ENCODE measurements at places on chromosomes 12 and 14.

- DNase-seq, result no peak
Observed at GRCh38 chr12:65343801-65344200, 65.3 kb downstream of the MSRB3 start.

DNA sequence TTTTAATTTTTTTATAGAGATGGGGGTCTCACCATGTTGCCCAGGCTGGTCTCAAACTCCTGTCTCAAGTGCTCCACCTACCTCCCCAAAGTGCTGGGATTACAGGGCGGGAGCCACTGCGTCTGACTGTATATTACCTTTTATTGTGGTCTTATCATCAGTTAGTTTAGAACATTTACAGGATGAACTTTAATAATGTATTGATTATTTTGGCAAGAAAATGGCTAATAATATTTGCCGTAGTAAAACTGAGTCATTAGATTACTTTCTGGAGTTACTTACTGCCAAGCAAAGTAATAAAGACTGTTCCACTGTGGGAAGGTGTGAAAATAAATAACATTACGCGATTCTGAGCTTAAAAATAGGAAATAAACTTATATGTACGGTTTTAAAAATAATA, 21.9 kb upstream of the KDM2B start:
- no peak for DNase-seq

DNA sequence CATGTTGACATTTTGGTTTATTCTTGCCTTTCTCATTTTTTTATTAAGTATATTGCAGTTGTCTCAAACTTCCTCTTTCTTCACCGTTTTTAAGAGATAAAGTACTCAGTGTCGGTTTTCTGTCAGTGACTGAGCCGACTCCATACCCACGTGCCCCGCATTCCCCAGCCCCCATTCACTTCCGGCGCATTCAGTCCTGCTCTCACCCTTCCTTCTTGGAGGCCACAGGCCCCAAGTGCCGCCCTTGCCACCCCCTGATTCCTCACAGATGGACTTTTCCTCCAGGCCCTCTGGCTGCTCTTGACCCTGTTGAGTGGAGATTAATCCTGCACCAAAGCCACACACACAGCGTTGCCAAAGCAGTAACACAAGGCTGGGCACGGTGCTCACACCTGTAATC, 19.1 kb upstream of the DNAH10 start:
- no peak for DNase-seq

- no peak for DNase-seq
Observed at GRCh38 chr12:131855521-131856142, 27.4 kb downstream of the MMP17 start.

GRCh38 chr12:40733871-40734270, 41.6 kb downstream of the CNTN1 start:
- no peak for DNase-seq

GRCh38 chr14:65972891-65973290, 513.3 kb upstream of the CCDC196 start:
- no peak for DNase-seq

GRCh38 chr12:114240288-114240687, 165.7 kb downstream of the TBX5 start:
- no peak for DNase-seq

DNA sequence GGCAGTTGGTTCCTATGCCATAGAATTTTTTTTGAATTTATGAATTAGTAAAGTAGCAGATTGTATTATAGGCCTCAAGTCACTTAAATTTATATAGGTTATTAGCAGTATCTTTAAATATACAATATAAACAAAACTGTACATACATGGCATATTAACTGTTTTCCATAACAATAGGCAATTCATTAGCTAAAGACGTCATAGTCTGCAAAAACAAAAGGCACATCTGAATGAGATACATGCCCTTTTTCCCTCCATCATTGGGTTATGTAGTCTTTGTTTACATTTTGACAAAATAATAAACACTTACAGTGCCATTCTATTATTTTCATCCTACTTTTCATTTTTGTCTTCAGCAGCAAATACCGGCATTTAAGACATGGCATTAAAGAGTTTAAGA, 1.1 kb upstream of the VCPKMT start:
- no peak for DNase-seq

- peak; percentile 37 for DNase-seq
Observed at GRCh38 chr14:24483604-24484252, 24.3 kb downstream of the CMA1 start.

- DNase-seq, result no peak
Observed at GRCh38 chr12:83434600-83434999, 747.9 kb downstream of the TMTC2 start.

DNA sequence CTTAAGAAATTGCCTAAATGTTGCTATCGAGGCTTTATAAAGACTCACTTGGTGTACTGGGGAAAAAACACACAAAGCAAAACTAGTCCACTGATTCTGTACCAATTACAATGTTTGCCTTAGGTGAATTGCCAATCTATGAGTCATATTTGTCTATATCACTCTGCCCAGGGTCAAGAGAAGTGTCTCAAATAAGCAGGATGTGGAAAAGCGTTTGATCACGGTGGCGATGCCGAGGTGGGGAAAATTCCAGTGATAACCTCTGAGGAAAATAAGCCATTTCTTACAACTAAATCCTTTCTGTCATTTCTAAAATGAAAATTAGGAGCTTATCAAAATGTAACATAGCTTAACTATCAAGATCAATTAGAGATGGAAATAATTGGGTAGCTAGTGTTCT, 148.6 kb upstream of the DIO3 start:
- DNase-seq, result no peak

DNA sequence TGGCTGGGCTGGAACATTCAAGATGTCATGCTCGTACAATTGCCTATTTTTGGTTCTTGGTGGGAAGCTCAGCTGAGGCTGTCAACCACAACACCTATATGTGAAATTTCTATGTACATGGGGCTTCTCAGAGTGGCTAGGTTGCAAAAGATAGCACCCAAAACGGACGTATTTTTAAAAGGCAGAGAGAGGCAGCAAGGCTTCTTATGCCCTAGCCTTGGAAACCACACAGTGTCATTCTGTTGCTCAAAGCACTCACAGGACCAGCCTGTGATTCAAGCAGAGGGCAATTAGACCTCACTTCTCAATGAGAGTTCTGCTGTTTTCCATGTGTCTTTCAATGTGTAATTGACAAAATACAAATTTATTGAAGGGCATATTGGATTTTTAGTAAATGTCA, 134.0 kb downstream of the GXYLT1 start:
- DNase-seq, result no peak

DNA sequence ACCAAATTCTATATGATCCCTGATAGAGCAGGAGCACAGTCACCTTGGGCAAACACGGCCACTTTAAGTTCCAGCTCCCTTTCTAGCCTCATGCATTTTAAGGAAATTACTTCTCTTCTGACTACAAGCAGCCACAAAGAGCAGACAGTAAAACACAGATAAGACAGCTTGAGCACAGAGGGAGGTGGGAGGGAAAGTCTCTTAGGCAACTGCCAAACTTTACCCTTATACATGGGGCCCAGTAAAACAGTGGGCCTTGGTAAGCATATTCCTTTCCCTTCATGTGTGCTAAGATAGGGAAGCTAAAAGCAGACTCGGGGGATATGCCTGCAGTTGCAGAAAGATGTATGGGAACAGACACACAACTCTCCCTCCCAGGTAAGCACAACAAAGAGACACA, 235.9 kb downstream of the CPNE8 start:
- DNase-seq, result no peak

- DNase-seq, result no peak
Observed at GRCh38 chr12:130831246-130831645, 7.8 kb downstream of the STX2 start.

DNA sequence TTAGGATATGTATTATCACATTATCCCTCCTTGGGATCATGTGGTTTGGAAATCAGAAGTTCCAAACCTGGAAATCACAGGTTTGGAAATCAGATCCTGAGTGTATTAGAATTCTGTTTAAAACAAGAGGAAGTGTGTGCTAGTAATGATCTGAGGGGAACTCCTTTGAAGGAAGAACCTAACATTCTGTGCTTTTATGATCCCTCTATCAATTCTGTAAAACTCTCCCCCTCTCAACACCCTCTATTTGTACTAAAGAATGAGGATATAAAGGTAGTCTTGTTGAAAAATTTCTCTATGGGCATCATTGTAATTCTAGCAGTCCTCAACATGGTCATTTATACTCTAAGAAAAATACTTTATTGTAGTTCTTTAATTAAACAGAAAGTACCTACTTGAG, 97.4 kb downstream of the SRGAP1 start:
- DNase-seq, result no peak

GRCh38 chr14:63322897-63323573, 4.3 kb upstream of the GPHB5 start:
- DNase-seq, result no peak

DNA sequence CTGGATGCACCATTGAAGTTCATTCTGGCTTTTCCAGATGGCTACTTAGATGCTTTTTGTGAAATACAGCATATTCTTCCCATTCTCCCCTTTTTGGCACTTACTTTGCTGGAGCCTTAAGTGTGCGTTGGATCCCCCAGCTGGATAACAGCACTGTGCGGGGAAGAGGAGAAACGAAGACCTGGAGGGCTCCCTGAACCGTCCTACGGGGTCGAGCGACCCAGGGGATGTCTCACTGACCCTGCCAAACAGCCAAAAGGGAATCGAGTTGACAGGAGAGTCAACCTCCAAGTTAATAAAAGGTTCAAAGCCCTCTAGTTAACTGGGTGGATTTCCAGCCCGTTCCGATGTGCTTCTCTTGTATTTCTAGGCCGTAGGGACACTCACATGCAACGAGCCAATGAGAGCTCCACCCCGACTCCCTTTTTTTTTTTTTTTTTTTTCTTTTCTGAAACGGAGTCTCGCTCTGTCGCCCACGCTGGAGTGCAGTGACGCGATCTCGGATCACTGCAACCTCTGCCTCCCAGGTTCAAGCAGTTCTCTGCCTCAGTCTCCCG, 1.0 kb upstream of the CAMKK2 start:
- peak; percentile 30 for DNase-seq
